ENCODE measurements at places on chromosomes 16 and 17. TPM values are rescaled to one million over a fixed set of nuclear protein-coding genes. Genes with fewer than 3 reads are reported as not detected.

Gene PRAC1
- total RNA-seq: not detected

Gene GALR2
- total RNA-seq: not detected

Gene BCO1
- total RNA-seq: not detected

DNA sequence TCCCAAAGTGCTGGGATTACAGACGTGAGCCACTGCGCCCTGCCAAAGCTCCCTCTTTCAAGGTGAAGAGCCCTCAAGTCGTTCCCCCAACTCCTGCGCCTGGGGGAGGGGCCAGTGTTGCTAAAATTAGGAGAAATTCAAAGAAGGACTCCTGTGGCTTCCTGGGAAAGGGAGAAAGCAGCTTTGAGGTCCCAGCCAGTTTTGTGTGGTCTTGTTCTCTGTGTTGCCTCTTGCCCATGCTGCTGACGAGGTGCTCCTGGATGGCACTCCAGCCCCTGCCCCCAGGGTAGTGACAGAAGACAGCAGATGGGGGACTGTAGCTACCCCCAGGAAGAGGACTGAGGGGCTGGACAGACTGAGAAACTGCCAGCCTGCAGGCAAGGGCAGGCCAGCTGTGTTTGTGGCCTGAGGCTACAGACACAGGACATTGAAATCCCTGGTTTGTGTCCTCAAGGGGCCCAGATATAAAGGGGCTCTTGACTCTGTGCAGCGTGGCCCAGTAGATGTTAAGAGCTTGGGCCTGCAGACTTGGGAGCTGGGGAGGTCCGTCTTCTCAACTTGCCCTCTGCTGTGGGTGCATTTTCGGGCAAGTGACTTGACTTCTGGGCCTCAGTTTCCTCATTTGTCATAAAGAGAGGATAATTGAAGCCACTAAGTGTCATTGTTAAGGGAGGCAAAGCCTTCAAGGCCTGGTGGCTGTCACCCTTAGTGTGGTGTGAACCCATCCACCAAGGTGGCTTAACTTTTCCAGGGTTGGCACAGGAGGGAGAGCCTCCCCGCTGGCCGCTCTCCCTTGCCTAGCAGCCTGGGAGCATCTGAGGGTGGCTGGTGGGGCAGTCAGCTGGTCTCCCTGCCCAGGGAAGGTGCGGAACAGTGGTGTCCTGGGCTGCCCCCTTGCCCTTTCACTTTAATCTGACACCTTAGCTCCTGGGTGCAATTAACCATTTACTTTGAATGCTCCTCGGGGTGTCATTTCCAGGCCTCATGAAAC is 4.1 kb downstream of the UBALD2 start:
- peak; percentile 83 for DNase-seq

DNA sequence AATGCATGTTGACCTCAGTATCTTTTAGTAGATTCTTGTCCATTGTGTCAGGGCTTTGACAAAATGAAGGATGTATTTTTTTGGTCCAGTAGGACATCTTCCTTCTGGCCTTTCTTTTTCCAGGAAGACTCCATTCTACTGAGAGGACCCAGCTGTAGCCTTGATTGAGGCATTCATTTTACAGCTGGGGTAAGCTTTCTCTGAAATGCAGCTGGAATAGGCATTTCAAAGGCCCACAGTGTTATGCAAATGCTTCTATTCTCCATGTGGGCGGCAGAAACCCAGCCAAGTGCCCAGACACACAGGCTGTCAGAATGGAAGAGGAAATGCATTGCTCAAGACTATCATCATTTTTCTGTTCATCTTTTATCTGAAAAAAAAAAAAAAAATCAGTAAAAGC is 629.0 kb upstream of the CDH8 start:
- DNase-seq: no peak

Measured in myocyte (in vitro differentiated cells).